ENCODE measurements at places on chromosomes 13 and 19.

DNA sequence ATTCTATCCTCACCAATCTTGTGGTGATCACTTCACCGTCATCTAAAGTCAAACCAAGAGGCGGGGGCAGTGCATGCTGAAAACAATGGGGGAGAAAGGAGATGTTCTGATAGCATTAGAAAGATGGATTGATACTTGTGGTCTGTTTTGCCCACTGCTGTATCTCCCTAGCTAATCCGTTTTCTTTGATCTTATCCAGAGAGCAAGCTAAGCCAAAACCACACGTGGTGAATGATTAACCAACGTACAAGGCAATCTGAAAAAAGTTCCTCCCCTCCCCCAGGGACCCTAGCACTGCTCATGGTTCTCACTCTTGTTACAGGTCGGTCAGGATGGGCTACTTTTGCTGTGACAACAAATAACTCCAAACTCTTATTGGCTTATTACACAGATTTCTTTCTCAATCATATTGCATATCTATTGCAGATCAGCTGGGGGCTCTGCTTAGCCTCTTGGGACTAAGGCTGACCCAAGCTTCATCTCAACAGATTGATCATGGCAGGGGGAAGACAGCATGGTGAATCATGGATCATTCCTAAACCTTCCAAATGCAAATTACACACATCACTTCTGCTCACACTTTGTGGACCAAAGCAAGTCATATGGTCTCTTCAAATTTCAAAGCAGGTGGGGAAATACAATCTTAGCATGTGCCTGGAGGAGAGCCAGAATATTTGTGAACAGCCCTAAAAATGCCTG lies 11.9 kb upstream of the C13orf42 start:
- DNase-seq, result no peak

DNA sequence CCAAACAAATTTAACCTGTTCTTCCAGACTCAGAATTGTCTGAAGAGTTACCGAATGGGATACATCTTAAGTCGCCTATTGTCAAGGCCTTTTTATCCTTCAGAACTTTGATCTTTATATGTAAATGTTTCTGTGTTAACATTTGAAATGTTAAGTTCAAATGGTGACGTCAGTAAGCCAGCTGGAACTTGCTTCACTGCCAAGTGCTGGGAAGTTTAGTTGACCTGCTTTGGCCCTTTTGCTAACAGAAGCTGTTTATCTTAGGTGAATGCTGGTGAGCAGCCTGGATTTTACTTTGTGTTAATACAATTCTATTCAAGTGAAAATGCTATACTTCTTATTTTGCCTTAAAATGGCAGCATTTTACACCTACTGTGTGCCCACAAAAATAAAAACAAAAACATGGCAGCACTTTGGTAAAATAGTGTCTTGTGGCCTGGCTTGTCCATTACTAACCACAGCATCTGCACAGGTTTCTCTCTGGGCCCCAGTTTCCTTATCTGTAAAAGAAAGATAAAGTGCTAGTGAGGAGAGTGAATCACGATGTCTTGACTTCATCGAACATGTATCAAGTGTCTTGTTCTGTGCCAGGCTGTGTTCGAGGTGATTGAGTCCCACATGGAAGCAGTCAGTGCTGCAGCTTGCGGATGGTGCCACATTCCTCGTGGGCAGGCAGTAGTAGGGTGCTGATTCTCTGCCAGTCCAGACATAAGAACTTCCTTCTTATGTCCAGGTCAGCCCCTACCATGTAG lies 2.2 kb downstream of the NAXD start:
- DNase-seq, result no peak

DNA sequence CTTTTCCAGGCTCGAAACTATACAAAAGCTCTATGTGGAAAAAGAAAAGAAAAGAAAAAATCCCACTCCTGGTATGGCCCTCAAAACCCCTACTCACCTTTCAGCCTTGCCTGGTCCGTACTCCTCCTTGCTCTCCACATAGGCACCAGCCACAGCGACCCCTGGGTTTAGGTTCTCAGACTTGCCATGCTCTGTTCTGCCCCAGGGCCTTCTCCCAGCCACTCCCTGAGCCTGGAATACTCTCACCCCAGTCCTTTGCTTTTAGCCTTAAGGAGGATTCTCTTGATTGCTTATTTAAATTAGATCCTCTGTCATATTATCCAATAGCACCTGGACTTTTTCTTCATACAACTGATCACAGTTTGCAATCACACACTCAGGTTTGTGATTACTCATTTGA lies 522.5 kb downstream of the DIAPH3 start:
- DNase-seq, result no peak

GRCh38 chr19:55270172-55270942 lies 9.6 kb downstream of the HSPBP1 start:
- no peak for DNase-seq

DNA sequence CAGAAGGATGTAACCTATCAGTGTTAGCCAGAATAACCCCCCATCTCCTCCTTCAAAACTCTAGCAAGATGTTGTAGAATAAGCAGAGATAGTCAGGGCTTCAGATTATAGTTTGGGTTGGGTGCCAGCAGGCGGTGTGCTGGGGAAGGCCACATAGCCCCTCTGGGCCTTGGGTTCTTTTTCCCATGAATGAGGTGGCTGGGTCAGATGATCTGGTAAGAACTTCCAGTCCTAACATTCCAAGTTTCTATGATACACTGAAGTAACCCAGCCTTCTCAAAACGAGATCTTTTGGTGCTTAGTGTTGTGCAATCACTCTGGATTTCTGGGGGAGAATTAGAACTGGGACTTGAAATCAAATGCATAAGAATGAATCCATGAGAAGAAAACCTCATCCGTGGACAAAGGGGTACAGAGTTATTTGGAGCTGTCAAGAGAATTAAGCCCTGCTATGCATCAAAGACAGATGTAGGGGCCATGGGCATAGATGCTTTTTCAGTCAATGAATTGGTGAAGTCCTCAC lies 810 bp downstream of the CBY2 start:
- no peak for DNase-seq

- DNase-seq, result no peak
Measured at GRCh38 chr13:71801781-71802180, 65.2 kb downstream of the DACH1 start.

DNA sequence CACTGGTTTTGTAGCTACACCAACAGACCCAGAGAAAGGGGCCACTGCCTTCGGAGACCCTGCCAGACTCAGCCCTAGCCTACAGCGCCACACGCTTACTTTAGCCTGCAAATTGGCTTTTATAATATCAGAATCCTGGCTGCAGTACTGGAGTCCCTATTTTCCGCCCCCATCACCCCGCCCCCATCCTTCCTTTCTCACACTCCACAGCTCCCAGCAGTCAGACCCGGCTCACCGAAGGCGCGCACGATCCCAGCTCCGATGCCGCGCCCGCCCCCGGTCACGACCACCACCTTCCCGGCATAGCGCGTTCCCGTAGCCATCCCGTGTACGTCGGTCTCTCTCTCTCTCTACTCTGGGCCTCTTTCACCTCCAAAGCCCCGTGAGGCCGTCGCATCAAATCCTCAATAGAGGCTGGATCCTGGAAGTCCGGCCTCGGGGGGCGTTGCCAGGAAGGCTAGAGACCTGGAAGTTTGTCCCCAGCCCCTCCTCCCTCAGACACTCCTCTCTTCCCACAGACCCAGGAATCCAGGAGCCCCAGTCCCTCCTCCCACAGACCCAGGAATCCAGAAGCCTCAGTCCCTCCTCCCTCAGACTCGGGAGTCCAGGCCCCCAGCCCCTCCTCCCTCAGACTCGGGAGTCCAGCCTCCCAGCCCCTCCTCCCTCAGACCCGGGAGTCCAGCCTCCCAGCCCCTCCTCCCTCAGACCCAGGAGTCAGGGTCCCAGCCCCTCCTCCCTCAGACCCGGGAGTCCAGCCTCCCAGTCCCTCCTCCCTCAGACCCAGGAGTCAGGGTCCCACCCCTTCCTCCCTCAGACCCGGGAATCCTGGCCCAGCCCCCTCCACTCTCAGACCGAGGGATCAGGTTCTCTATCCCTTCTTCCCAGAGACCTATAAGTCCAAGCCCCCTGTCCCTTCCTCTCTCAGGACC lies at the start of gene HSD17B14:
Gene HSD17B14 (minus strand): TSS at position 403 of the 929 bp plus-strand sequence. CDS start 80 bp downstream, at position 323.
- DNase-seq, result no peak

- DNase-seq, result peak; percentile 75
Measured at GRCh38 chr19:6476155-6476895, 5.3 kb downstream of the DENND1C start.

GRCh38 chr19:56637976-56638555 lies 4.9 kb upstream of the SMIM17 start:
- peak; percentile 33 for DNase-seq

- DNase-seq, result no peak
Measured at GRCh38 chr19:7507884-7508283, 8.0 kb upstream of the ZNF358 start.

DNA sequence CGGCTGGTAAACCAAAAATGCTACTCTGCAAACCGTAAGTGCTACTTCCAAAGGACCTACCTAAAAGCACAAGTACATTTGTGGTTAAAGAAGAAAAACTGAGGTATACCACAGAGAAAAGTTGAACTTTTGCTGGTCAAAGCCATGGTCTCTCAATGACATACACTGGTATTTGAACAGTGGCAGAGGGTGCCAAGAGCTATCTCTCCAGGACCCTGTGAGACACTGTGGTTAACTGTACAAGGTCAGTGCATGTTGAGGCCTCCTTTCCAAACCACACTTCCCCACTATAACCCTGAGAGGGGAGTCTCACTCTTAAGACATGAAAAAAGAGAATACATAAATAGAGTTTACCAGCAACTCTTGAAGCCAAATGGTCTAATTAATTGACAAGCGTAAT lies 49.5 kb downstream of the COL4A1 start:
- no peak for DNase-seq

- no peak for DNase-seq
Measured at GRCh38 chr13:40261336-40261735, 405.1 kb downstream of the FOXO1 start.

GRCh38 chr13:59801107-59801880 lies 362.4 kb downstream of the DIAPH3 start:
- DNase-seq, result no peak

DNA sequence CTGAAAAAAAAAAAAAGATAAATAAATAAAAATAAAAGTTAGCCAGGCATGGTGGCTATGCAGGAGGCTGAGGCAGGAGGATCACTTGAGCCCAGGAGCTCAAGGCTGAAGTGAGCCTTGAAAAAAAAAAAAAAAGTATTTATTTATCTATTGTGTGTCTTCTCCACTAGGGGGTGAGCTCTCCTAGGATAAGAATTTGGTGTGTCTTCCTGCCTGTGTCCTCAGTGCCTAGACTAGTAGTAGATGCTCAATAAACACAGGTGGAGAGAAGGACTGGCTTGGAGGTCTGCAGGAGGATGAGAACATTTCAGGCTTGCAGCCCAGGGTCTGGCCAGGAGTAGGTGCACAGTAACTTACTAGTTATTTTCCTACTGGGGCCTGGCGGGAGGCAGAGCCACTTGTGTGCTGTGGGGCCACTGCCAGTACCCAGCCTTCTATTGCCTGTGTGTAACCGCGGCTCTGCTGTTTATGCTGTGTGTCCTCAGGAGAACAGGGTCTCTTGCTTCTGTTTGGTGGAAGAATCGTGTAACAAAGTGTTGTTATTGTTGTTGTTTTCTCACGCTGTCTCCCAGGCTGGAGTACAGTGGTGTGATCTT lies 5.4 kb downstream of the LMTK3 start:
- peak; percentile 58 for DNase-seq
